ENCODE measurements at places on chromosomes 6 and 20.

DNA sequence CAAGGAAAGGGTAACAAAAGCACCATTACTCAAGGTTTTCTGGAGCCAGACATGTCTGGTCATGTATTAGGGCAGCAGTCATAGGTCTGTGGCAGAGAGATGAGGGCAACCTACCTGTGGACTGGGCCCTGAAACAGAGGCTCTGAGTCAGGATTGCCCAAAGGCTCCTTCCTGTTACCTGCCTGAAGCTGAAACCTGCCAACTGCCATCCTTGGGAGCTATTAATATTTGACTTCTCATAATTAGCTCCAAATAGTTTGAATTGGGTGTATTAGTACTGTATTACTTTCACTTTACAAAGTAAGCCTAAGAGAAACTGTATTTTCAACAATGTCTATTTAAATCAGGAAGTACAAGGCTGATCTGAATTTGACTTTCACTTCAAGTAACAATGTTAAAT lies 72.0 kb upstream of the TBX18 start:
- DNase-seq, result no peak

DNA sequence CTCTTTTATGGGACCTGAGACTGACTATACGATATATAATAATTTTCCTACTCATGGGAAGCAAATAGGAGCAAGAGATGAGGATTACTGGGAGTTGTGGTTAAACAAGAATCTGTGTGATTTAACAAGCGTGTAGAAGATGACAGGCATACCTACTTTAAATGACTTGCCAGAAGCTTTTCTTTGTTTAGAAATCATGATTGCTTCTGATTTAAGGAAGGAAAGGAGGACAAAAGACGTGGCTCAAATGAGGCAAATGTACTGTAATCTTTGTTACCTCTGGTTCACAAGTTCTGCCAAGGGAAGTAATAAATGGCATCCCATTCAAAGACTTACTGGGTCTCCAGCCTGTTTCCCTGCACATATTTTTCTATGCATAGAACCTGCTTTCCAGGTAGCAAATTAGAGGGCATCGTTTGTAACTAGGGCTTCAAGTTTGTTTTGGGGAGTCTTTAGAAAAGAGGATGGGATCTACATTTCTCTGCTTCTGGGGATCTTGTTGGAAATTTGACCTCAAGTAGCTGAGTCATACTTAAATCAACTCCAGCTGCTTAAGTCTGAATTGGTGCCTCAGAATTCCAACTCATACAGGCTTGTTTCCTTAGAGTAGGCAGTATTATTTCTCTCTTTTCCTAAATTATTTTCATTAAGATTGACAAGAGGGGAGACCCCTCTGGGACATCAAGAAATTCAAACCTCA lies 2.9 kb upstream of the TRMT11 start:
- DNase-seq, result no peak

- DNase-seq, result no peak
These were observed 8.8 kb downstream of the SLC13A3 start for GRCh38 chr20:46642265-46642968.

GRCh38 chr6:16432075-16433032 lies 194.0 kb downstream of the GMPR start:
- DNase-seq, result no peak

Data from CMK (cell line).